ENCODE measurements at places on chromosomes 16 and 17.

- DNase-seq: peak; percentile 94
Observed at GRCh38 chr17:39754161-39754957, 16.6 kb downstream of the GRB7 start.

- DNase-seq: no peak
Observed at GRCh38 chr17:62067165-62068145, 2.4 kb upstream of the MED13 start.

- no peak for DNase-seq
Observed at GRCh38 chr17:51261024-51261963, 948 bp downstream of the UTP18 start.

- no peak for DNase-seq
Observed at GRCh38 chr17:73308017-73308823, 3.6 kb downstream of the CDC42EP4 start.

DNA sequence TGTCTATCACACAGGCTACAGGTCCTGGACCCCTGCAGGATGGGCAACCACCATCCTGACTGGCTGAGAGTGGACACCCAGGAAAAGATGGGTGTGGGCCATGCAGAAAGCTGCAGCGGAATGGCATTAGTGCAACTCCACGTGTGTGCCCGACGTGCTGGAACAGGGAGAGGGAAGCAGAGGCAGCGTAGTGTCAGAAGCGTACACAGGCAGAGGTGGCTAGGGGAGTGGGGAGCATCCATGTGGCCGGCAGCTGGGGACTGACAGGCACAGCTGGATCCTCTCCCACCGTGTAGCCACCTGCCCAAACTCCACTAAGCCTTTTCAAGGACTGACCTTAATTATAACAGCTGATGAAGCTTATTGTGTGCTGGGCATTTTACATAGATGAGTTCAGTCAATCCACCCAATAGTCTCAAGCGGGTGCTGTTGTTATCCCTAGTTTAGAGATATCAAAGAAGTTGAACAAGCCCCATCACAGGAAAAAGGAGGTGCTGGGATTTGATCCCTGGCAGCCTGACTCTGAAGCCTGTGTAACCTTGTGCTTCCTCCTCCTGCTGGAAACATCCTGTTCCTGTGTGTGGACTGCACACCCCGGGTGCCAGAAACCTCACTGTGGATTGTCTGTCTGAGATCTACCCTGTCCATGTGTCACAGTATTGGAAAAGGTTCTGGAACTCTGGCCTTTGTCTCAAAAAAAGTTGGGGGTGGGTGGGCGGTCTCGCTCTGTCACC lies 114.0 kb downstream of the PRKCA start:
- no peak for DNase-seq

DNA sequence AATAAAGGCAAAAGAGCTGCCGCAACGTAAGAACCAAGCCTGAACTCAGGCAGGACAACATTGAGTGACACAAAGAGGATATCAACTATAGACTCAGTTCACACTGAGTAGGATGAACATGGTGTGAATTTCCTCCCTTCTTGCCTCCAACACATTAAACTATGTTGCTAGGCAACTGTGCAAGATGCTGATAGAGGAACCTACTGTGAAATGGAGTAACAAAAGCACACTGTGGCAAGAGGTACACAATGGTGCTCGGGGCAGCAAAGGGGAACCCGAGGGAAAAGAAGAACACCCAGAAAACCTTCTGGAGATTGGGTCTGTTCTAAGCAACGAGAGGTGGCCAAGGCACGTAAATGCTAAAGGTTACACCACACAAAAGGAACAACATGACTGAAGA lies 34.1 kb downstream of the GRB2 start:
- no peak for DNase-seq

GRCh38 chr17:28482551-28483199 lies 9.2 kb downstream of the SLC13A2 start:
- no peak for DNase-seq

GRCh38 chr17:76690596-76691280 lies 20.0 kb downstream of the MXRA7 start:
- no peak for DNase-seq

DNA sequence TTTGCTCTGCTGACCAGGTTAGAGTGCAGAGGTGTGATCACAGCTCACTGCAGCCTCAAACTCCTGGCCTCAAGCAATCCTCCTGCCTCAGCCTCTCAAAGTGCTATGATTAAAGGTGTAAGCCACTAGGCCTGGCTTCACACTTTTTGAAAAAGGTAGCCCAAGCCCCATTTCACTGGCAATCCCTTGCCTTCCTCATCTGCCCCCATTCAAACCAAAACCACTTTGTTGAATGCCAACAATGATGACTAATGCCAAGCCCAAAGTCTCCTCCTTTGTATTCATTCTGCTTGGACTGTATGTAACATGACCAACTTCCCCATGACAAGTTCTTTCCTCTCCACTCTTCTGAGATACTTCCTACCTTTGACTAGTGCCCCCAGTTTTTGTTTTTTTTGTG lies 33.1 kb downstream of the N4BP1 start:
- no peak for DNase-seq

DNA sequence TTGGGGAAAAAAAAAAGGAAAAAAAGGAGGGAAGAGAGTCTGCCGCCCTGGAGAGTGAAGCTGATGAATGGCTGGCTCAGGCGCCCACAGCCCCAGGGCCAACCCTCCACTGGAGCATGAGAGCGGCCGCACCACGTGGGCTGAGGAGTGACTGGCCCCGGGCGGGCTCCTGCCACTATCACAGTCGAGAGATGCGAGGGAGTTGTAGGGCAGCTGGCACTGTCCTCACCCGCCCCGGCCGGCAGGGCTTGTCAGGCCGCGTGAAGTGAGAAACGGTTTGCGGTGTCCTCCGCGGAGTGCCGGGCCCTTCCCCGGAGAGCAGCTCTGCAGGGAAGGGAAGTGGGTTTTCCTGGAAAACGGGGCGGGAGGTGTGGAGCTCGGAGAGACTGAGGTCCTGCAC lies 45.9 kb downstream of the JPH3 start:
- DNase-seq: no peak

DNA sequence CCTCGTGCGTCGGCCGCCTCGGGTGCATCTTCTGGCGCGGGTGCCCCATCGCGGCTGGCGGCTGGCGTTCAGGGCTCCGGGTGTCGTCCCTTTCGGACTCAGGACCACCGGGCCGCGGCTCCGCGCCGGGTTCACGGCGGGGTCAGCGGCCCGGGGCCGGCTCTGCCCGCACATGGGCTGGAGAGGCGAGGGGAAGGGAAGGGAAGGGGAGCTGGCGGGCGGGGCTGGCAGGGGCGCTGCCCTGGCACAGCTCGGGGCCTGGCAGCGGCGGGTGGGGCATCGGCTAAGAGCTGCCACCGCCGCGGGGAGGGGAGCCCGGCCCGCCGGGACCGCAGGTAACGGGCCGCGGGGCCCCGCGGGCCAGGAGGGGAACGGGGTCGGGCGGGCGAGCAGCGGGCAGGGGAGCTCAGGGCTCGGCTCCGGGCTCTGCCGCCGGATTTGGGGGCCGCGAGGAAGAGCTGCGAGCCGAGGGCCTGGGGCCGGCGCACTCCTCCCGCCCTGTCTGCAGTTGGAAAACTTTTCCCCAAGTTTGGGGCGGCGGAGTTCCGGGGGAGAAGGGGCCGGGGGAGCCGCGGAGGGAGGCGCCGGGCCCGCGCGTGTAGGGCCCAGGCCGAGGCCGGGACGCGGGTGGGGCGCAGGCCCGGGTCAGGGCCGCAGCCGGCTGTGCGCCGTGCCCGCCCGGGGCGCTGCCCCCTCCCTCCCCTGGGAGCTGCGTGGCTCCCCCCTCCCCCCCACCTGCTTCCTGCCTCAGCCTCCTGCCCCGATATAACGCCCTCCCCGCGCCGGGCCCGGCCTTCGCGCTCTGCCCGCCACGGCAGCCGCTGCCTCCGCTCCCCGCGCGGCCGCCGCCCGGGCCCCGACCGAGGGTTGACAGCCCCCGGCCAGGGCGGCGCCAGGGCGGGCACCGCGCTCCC lies 646 bp downstream of the HIC1 start:
- no peak for DNase-seq

- DNase-seq: no peak
Observed at GRCh38 chr16:19599968-19600716, 44.6 kb downstream of the VPS35L start.

DNA sequence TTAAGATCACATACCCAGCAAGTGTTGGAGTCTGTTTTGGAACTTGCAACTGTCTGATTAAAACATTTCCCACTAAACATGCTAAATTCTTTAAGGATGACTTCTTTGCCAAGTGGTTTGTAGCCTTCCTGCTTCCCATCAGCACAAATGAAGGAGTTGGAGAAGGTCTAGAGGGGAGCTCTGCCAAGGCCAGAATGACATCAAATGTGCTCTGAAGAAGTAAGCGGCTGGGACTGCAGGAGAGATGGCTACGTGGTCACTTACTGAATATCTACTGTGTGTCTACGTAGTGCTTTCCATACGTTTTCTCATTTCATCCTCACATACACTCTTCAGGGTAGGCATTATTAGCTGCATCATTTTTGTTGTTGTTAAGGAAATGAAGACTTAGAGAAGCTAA lies 135.7 kb upstream of the NLRP1 start:
- no peak for DNase-seq
